OCI-M1 (cell line): ENCODE measurements at places on chromosomes 13 and 19.

DNA sequence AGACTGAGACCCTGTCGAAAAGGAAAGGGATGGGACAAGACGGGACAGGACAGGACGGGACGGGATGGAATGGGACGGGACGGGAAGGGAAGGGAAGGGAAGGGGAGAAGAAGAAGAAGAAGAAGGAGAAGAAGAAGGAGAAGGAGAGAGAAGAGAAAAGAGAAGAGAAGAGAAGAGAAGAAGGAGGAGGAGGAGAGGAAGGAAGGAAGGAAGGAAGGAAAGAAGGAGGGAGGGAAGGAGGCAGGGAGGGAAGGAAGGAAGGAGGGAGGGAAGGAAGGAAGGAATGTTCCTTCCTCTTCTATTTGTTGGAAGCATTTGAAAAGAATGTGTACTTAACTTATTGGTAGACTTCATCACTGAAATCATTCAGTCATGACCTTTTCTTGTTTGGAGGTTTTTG, 9.6 kb upstream of the SHFL start:
- no peak for DNase-seq

- DNase-seq: no peak
Measured at GRCh38 chr19:35351411-35352176, 3.9 kb downstream of the FFAR1 start.

GRCh38 chr19:32363632-32364031, 18.2 kb downstream of the ZNF507 start:
- DNase-seq: no peak

- DNase-seq: peak; percentile 66
Measured at GRCh38 chr13:71378961-71379905, 487.8 kb downstream of the DACH1 start.

DNA sequence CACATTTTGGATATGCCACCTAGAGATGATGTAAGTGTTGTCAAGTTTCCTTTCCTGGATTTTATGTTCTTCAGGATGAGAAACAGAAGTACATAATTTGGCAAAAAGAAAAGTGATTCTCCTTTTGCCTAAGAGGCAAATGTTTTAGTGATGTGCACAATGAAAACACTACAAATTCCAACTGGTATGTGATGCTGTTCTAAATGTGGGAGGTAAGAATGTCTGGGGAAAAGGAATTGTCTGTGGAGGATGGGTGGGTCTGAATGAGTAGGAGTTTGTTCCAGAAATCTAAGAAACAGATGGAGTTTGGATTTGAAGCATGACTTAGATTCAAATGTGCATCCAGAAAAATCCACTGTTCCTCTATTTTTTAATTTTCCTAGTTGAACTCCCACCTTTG, 473.6 kb upstream of the SPRY2 start:
- DNase-seq: no peak
